ENCODE measurements at places on chromosomes 7 and 10. TPM values are rescaled to one million over a fixed set of nuclear protein-coding genes. Genes with fewer than 3 reads are reported as not detected.

The C10orf53 gene
- total RNA-seq, result not detected

- no peak for DNase-seq
Measured at GRCh38 chr7:105496521-105496920, 25.6 kb downstream of the PUS7 start.

DNA sequence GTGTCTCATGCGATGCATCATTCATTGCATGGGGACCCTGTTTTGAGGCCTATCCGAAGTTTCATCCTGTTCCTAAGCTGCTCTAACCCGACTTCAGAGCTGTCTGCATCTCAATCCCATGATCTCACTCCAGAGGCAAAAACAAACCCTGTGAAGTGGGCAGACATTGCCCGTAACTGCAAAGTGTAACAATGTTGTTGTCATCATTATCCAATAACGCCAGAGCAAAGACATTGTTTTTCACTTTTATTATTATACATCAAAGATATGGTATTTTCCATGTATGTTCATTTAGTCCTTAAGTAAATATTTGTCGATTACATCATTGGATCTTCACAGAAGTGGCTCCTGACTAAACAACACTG is 246.7 kb downstream of the KLF6 start:
- no peak for DNase-seq

The PDZD7 gene
- total RNA-seq, result 0.17 TPM
